ENCODE measurements at places on chromosomes 7 and 10.

DNA sequence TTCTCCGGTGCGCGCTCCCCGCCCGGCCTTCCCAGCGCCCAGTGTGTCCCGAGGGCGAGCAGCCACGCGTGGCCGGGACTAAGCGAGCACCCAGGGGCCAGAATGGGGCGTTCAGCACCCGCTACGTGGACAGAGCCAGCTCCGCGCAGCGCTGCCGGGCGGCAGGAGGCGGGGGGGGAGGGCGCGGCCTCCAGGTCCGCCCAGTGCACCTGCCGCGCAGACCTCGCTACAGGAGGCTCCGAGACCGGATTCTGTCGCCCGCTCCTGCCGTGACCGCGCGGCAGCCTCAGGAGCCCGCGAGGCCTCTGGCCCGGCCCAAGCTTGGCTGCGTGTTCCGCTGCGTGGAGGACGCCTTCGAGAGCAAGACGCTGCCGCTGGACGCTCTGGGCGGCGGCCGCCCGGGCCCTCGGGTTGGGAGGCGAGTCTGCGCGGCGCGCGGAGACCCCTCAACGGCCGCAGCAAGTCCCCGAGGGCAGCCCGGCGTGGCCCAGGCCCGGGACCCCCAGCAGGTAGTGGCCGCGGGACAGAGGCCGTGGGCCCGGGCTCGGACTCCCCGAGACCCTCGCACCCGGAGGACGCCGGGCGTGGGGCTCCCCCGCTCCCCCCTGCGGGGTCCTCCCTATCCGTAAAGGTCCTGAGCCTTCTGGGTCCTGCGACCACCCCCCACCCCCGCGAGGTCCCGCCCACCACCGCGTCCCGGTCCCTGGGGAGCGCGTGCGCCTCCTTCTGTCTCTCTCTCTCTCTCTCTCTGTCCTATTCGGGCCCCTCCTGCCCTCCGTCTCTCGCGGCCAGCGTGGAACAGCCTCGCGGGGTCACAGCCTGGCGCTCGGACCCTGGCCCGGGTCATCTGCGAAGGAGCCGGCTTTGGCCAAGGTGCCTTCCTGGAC, 904 bp upstream of the DPYSL4 start:
- DNase-seq: peak; percentile 31

GRCh38 chr10:70891627-70892026, 3.3 kb upstream of the PCBD1 start:
- DNase-seq: no peak

GRCh38 chr7:27560706-27561235, 101.9 kb downstream of the HIBADH start:
- no peak for DNase-seq

- no peak for DNase-seq
Measured at GRCh38 chr7:151137791-151138152, 29.7 kb downstream of the GBX1 start.

GRCh38 chr10:61115897-61116296, 171.9 kb upstream of the RHOBTB1 start:
- DNase-seq: no peak

DNA sequence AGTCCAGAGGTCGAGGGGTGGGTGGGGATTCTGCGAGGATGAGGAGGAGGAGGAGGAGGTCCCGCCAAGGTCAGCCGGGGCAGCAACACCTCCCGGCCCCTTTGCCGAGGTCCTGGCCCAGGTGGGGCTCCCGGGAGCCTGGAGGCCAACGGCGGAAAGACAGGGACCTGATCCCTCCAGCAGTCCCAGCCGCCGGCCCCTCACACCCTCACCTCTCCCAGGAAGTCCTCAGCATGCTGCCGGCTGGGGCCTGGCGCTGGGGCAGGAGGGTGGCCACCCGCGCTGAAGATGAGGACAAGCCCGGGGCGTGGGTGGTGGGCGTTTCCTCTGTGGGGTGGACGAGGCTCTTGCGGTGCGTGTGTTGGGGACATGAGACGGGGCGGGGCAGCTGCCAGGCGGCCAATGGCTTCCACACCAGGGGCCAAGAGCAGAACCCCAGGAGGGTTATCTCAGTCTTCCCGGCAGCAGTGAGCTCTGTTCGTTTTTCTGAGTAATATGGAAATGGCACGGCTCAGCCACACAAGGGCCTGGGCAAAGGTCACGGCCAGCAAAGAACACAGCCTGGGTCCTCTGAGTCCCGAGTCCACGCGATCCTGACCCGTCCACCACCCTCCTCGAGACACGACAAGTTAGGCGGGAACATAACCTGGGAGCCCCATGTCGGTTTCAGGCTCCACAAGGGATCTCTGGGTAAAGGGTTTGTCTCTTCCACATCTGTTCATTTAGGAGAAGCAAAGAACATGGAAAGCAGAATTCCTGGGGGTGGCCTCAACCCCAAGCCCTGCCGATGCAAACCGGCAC, 82.9 kb upstream of the PDGFA start:
- DNase-seq: no peak

DNA sequence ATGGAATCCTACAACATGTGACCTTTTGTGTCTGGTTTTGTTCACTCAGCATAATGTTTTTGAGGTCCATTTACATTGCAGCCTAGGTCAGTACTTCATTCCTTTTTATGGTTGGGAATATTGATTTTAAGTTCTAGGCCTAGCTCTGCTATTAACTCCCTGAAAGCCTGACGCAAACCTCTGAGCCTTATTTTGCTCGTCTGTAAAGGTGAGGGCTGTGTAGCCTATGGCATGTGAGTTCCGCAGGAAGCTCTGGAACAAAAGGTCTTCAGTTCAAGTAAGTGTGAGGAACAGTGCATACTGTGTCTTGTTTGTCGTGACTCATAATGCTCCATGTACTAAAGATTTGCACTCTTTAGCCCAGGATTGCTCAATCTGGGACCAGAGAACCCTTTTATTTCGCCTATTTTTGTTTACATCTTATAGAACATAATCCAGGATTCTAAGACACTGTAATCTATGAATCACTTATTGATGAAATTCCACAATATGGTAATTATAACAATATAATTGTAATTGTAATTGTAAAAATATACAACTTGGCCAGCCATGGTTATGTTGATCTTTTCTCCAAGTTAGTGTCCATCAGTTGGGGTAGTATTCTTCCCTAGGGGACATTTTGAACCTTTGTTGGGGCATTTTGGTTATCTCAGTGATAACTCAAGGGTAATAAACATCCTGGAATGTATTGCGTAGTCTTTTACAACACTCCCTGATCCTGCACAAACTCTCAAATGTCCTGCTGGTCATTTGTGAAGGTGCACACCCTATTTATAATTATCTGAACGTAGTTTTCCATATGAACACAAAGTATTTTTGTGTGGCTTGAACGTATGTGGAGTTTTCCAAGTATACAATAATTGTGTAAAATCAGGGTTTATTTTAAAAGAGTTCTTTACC, 184.7 kb downstream of the VTI1A start:
- no peak for DNase-seq

Measured in activated T-cell treated with anti-CD3 and anti-CD28 coated beads for 24 hours (primary cell).